Hippocampal formation (tissue), 2 donors: ENCODE measurements at places on chromosomes 3 and 15.
A peak's percentile ranks its signal among the peaks of the same experiment; 100 is the strongest.

- DNase-seq, result no peak
Observed at GRCh38 chr3:39064646-39065045, 12.8 kb downstream of the WDR48 start.

DNA sequence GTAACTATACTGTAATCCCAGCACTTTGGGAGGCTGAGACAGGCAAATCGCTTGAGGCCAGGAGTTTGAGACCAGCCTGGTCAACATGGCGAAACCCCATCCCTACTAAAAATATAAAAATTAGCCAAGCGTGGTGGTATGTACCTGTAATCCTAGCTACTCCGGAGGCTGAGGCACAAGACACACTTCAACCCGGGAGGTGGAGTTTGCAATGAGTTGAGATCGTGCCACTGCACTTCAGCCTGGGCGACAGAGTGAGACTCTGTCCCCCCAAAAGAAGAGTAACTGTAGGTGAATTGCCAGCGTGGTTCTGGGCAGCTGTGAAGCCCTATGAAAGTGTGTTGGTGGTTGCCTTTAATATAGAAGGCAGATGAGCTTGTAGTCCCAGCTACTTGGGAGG lies 95.9 kb downstream of the SLCO3A1 start:
- DNase-seq, result no peak

- DNase-seq, result no peak
Observed at GRCh38 chr3:71438904-71439303, 144.6 kb downstream of the FOXP1 start.

DNA sequence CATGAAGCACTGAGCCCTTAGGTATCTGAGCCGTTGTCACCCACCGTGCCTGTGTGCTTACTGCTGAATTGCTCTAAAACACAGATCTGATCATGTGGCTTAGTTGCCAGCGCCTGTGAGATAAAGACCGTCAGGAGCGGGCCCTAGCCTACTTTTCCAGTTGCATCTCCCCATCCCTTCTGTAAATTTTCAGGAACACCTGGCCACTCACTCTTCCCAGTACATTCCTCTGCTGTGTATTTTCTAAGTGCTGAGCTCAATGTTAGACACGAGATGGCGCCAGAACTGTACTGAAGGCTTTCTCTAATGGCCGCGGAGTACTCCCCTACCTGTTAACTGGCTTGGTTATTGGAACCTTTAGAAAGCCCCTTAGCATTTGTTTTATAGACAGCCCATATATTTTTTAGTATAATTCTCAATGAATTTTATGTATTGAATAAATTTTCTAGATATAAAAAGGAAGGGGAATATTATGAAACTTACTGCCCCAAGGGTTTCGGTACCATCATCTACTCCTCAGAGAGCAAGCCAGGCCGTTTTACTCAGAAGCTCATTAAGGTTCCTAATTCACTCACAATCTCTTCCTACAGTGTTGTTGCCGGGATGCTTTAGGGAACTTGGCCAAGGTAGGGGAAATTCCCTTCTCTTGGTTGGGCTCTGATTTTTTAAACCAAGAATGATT lies 16.7 kb upstream of the WNT7A start:
- peak; percentile 19 for DNase-seq

GRCh38 chr15:69265347-69265955 lies 33.3 kb upstream of the PAQR5 start:
- no peak for DNase-seq

GRCh38 chr15:84914909-84915605 lies 30.6 kb downstream of the SLC28A1 start:
- no peak for DNase-seq

DNA sequence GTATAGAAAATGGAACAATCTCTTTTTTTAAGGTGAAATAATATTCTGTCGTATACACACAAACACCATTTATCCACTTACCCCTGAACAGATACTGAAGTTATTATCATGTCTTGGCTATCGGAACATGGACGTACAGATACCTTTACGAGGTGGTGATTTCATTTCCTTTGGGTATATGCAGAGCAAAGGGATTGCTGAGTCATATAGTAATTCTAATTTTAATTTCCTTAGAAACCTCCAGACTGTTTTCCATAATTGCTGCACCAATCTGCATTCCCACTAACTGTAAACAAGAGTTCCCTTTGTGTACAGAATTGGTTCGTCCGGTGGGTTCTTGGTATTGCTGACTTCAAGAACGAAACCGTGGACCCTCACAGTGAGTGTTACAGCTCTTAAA lies 179.4 kb downstream of the SHOX2 start:
- no peak for DNase-seq
